ENCODE measurements at places on chromosomes 4 and X.

- DNase-seq: peak; percentile 19
These were observed at the start of gene SMIM10 for GRCh38 chrX:134990801-134991481. TSS of gene SMIM10 (plus strand) at chrX:134990991. CDS start at chrX:134991096, 105 bp downstream.

- DNase-seq: no peak
These were observed 32.0 kb downstream of the CXCL8 start for GRCh38 chr4:73772363-73772762.

GRCh38 chr4:159766241-159766640, 663.4 kb downstream of the RAPGEF2 start:
- no peak for DNase-seq

GRCh38 chr4:122762966-122763716, 30.6 kb downstream of the BBS12 start:
- no peak for DNase-seq

DNA sequence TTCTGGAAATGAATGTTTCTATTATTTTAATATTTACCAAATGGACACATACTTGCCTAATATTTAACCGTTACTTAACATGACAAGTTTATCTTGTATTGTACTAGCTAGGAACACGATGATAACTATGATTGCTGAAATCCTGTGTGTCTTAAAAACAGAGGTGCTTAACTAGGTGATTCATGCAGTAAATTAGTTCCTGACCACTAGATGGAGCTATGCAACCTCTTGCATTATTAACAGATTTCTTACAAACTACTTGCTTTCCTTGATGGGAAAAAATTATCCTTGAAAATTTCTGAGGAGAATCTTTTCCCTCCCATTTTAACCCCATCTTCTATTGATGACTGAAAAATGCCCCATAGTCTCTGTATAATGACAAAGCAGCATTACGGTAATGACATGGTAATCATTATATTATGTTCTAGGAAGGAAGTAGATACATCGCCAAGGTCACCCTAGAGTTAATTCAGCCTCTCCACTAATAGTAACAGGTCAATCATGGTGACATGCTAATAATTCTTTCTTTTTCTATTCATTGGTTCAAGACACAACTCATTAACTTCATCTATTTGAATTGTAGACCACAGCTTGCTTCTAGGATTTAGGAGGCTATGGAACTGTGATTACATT, 844.2 kb downstream of the RAPGEF2 start:
- DNase-seq: no peak

DNA sequence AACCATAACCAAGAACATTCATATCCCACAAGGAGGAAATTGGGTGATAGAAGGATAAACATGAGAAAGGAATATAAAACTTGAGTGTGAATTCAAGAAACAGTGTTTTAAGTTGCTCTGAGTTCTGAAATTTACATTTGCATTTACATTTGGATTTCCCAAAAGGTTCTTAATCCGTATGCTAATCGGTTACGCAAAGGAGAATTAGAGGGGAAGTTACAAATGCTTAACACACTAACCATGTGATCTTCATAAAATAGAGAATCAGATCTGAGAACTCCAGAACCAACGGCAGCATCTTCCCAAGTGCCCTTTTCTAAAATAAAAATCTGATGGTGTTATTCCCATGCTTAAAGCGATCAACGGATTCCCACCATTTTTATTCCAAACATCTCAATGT, 48.0 kb downstream of the PROM1 start:
- no peak for DNase-seq

- no peak for DNase-seq
These were observed 124.3 kb downstream of the ADGRA3 start for GRCh38 chr4:22391551-22391950.

DNA sequence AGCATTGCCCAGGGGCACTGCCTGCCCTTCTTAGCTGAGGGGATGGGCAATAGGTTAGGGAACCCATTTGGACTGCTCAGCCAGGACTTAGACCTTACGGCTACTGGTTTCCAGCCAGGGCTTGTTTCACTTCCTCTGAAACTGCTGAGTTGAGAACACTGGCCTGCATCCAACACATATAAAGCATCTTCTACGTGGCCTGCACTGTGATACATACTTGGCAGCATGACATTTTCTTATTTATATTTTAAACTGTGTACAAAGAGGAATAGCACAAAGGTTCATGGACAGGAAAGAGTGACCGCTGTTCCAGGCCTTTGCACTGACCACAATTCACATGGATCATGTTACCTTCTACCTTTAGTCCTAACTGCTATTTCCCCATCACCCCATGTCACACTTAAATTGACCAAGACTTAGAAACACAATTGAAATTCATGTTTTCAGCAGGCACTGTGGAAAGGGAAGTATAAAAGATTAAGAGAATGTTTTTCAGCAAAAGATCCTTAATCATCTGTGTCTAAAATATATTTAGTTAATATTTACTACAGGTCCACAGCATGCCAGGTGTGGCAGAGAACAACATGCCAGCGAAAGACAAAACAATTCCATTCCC, 43.7 kb downstream of the NLGN4X start:
- DNase-seq: no peak

- peak; percentile 42 for DNase-seq
These were observed at the start of gene TMEM154 for GRCh38 chr4:152679414-152680281. TSS of gene TMEM154 (minus strand) at chr4:152679997. CDS start at chr4:152679933, 64 bp downstream.

DNA sequence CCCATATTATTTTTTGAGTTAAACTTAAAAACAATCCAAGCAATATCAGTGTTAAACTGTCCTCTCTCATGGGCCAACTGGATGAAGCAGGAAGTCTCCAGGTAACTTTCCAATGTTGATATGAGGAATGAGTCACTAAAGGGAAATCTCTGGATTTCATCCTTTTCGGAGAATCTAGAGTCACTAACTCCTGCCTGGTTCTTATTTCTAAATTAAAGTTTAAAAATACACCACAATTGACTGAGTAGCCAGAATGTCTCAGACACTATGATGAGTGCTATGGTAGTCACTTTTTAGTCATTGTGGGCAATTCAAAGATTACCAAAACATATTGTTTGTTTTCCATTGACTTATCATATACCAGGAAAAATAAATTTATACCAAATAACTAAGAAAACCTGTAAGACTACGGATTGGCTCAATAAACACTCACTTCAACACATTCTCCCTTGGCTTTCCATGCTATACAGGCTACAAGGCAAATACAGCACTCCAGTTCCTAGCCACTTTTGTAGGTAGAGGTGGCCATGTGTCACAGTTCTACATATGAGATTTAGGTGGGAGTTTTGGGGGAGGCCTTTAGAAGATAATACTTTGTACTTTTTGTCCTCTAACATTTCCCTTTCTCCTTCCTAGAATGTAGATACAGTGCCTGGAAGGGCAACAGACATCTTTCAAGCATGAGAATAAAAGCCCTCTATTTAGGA, 8.6 kb downstream of the SLC9B2 start:
- no peak for DNase-seq

- DNase-seq: no peak
These were observed 187.8 kb upstream of the NUDT6 start for GRCh38 chr4:123110147-123110546.

DNA sequence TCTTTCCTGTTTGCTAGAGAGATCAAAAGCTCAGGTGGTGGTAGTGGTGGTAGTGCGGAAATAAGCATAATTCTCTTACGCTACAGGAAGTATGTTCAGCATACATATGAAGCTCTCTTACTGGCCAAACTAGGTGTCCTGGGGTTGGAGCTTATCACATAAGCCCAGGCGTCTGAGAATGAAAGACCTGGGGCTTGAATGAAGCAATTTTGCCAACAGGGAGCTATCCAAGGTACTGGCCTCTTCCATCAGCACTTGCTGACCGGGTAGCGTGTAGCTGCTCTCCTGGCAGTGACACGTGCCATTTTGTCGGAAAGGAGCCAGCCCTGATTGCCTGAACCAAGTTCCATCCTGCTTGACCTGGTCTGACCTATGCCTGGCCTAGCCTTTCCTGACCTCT, 65.9 kb upstream of the HPF1 start:
- no peak for DNase-seq

Measured in GM12892 (cell line).